A549 treated with Mapracorat at 1 μM for 4 hours (cell line): ENCODE measurements at places on chromosomes 13 and 19. TPM values are rescaled to one million over a fixed set of nuclear protein-coding genes. Genes with fewer than 3 reads are reported as not detected.

A1BG gene
- 8.7 to 15.9 TPM (median 14.4 TPM) in 5 replicates for total RNA-seq

NLRP11 gene
- 0.04 TPM in 1 of 5 replicates, not detected in the others for total RNA-seq

ATP1A3 gene
- total RNA-seq = 3.4 to 4.8 TPM (median 4.1 TPM) in 5 replicates

PLIN3 gene
- total RNA-seq = 142 to 162 TPM (median 155 TPM) in 5 replicates

ZNF382 gene
- total RNA-seq = 0.06 to 0.07 TPM in 2 of 5 replicates, not detected in the others

SLC39A3 gene
- total RNA-seq = 26.6 to 30.9 TPM (median 29.0 TPM) in 5 replicates

C19orf33 gene
- total RNA-seq = 608 to 786 TPM (median 705 TPM) in 5 replicates

OLFM4 gene
- total RNA-seq = 0.06 TPM in 1 of 5 replicates, not detected in the others

SPACA4 gene
- total RNA-seq = not detected in 5 replicates

KASH5 gene
- total RNA-seq = 0.06 TPM in 1 of 5 replicates, not detected in the others

FFAR3 gene
- total RNA-seq = 0.09 TPM in 1 of 5 replicates, not detected in the others

COMP gene
- total RNA-seq = 0.07 to 0.23 TPM (median 0.14 TPM) in 5 replicates

STAP2 gene
- not detected in 5 replicates for total RNA-seq

CGB5 gene
- total RNA-seq = 0.38 to 0.85 TPM (median 0.62 TPM) in 4 of 5 replicates, not detected in the other

ZNF493 gene
- total RNA-seq = 0.07 TPM in 1 of 5 replicates, not detected in the others
